Mucosa of gallbladder (tissue), 1 donor: ENCODE measurements at places on chromosomes 2 and 18. TPM values are rescaled to one million over a fixed set of nuclear protein-coding genes. Genes with fewer than 3 reads are reported as not detected.

- no peak for DNase-seq
These were observed 110.3 kb downstream of the TAF4B start for GRCh38 chr18:26336572-26336971.

- no peak for DNase-seq
These were observed 42.4 kb upstream of the ACKR3 start for GRCh38 chr2:236527159-236527630.

DNA sequence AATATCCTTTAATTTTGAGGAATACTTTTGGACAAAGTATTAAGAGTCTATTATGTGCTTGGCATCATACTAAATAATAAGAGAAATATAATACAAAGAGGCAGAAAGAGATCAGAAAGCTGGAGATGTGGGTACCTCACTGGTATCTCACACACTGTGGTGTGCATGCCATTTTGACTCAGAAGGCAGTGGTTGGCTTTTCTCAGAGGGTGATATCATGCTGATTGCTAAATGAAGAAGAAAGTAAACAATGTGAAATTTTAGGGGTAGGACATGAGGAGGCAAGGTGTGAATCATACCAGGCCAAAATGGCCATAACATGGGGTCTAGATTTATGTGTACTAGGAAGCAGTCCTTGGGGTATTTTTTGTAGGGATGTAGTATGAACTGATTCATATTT is 16.6 kb upstream of the SPOPL start:
- DNase-seq = no peak

GRCh38 chr2:203973000-203973399 is 36.4 kb downstream of the ICOS start:
- DNase-seq = no peak

GRCh38 chr2:232959139-232959538 is 53.9 kb downstream of the NGEF start:
- no peak for DNase-seq

- no peak for DNase-seq
These were observed 30.9 kb upstream of the OSBPL6 start for GRCh38 chr2:178163395-178163794.

DNA sequence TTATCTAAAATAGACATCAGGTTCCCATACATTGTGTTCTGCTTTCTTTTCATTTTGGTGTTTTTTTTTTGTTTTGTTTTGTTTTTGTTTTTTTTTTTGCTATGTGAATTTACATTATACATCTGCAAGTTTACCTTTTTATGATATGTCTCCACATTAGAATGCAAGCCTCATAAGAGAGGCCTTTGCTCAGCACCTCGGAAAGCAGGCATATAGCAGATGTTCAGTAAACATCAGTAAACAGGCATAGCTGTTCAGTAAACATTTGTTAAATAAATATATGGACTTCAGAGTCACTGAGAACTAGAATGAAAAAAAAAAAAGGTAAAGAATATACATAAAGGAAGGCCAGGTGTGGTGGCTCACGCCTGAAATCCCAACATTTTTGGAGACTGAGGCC is 405.3 kb downstream of the ERBB4 start:
- DNase-seq = no peak

- no peak for DNase-seq
These were observed 154.1 kb upstream of the KLHL29 start for GRCh38 chr2:23230885-23231284.

- DNase-seq = peak; percentile 18
These were observed at the start of gene FKBP1B for GRCh38 chr2:24049485-24050021. FKBP1B (plus strand) TSS chr2:24049741; CDS start chr2:24049850, 109 bp downstream.

GRCh38 chr18:55390898-55391297 is 197.1 kb downstream of the TCF4 start:
- no peak for DNase-seq

DNA sequence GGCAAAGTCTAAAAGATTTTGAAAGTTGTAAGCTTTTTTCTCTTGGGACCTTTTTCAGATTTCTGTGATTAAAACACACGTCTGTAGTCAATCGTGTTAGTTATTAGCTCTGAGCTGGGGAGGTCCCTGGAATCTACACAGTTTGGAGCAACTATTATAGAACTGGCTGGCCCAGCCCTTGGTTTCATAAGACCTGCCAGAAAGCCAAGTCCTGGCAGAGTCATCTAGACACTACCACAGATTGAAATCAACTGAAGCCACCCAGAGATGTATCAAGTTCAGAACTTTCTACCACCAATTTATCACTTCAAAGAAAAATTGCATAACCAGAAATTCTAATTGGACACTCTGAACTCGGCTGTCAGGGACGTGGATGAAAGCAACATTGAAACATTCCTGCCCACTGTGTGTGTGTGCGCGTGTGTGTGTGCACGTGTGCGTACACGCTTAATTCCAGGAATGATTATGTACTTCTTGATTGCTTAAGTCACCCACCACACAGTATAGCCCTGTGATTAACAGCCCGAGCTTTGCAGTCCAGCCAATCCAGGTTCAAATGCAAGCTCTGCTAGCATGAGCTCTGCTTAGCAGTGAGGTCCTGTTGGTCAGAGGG is 126.3 kb downstream of the TPGS2 start:
- DNase-seq = no peak

DNA sequence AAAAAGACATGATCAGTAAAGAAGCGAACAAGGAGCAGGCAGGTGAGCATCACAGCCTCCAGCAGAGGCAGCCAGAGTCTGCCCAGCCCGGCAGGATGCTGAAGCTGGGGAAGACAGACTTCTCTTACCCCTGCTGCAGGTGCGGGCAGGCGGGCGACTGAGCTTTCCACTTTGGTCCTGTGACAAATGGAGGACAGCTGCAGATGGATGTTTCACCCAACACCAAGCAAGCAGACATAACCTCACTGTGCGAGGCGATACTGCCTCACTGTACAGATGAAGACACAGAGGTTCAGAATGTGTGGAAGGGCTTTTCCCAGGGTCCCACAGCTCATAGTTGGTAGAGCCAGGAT is 251.0 kb downstream of the AFF3 start:
- no peak for DNase-seq

GRCh38 chr18:69680123-69680522 is 267.6 kb downstream of the CD226 start:
- no peak for DNase-seq

DNA sequence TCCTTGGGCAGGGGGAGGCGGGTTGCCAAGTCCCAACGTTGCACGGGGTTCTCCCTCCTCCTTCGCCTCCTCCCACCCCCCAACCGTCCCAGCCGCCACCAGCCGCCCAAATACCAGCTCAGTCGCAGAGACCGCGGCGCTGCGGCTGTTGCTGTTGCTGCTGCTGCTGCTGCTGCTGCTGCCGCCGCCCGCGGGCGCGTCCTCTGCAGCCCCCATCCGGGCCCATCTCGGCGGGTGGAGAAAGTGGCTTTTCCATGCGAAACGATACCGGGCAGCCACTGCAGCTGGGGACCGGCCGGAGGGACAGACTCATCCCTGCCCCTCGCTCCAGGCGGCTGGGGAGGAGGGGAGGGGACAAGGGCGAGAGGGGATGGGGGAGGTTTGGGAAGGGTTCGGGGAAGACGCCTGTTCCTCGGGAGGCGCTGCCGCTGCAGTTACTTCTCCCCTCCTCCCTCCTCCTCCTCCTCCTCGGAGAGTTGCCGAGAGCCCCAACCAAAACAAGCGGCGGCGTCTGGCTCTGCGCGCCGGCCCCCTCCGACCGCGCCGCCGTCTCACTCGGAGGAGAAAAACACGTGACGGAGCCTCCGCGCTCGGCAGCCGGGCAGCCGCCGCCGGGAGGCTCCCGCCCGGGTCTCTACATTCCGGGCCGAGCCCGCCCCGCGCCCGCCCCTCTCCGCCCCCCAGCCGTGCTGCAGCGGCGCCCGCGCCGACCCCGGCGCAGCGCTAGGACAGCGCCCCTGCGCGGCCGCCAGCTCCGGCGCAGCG is at the start of gene IRS1:
TSS of gene IRS1 (minus strand) at position 610 of the 765 bp plus-strand sequence. CDS start 1,082 bp downstream, outside the sequence.
- DNase-seq = peak; percentile 75

DNA sequence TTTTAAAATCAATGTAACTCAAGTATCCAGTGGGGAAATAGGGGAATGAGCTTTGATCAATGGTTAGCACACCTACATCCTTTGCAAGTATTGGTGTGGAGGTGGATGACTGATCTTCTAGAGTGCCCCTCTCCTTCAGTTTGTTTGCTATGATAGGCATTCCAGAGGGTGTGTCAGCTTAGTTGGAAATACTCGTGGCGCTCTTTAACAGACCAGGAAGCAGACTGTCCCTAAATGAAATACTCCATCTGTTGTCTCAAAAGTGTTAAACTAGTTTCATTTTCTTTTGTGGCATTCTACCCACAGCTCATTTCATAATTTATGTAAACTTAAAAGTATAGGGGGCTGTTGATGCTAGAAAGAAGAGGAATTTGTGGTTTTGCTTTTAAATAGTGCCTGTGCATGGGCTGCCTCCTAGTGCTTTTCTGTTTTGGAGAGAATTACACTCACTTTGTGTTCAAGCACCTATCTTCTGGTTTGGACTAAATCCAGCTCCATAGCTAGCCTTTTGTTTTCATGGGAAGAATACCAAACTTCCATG is 66.2 kb downstream of the STAT1 start:
- no peak for DNase-seq

DNA sequence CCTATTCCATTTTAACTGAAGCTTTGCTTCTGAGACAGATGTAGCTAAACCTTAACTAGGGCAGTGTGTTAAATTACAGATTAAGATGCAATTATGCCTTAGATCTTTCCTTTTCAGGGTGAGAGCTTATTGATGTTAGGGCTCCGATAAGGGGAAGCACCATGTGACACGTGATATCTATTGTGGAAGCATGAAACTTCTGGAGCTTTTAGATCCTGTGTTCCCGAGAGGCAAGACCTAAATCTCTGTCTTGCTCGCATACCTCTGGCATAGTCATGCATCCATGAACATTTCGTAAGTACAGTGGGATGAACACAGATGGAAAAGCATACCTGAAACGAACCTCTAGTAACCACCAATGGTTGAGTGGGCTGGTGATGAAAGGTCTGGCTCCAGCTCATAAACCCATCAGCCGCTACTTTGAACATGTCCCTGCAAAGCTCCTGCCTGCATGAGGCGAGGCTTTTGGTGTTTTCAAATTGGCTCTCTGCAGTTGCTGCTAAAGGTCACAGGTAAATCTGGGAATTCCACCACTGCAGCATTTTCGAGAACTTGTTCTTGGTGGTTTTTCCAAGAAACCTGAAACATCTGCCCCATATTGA is 3.7 kb upstream of the NRP2 start:
- no peak for DNase-seq

GRCh38 chr18:75261430-75262223 is 51.0 kb downstream of the TSHZ1 start:
- DNase-seq = no peak

- no peak for DNase-seq
These were observed 81.0 kb downstream of the NDUFA10 start for GRCh38 chr2:239943991-239944631.

GRCh38 chr2:228063558-228063957 is 117.9 kb downstream of the SPHKAP start:
- DNase-seq = no peak

DNA sequence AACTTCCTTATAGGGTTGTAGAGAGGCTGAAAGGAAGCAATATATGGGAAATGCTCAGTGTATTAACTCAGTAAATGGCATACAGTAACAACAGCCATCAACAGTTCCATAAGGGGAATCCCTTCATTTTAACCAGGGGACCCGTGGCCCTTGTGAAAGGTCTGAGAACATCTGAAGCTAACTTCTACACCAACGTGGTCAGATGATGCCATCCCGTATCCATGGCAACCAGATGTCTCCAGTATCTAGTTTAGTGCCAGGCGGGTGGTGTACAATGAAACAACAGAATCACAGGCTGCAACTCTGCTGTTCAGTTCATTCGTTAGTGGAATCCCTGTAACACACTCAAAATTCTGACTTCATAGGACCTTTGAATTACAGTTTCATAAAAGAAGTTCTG is 162.3 kb downstream of the TGIF1 start:
- DNase-seq = no peak

- DNase-seq = no peak
These were observed 25.7 kb upstream of the MSGN1 start for GRCh38 chr2:17790536-17790935.

GRCh38 chr2:159272156-159272555 is 14.3 kb downstream of the WDSUB1 start:
- no peak for DNase-seq

- no peak for DNase-seq
These were observed 86.2 kb downstream of the COPS8 start for GRCh38 chr2:237171881-237172280.

GRCh38 chr2:156423674-156424282 is 12.4 kb upstream of the GPD2 start:
- peak; percentile 33 for DNase-seq

DNA sequence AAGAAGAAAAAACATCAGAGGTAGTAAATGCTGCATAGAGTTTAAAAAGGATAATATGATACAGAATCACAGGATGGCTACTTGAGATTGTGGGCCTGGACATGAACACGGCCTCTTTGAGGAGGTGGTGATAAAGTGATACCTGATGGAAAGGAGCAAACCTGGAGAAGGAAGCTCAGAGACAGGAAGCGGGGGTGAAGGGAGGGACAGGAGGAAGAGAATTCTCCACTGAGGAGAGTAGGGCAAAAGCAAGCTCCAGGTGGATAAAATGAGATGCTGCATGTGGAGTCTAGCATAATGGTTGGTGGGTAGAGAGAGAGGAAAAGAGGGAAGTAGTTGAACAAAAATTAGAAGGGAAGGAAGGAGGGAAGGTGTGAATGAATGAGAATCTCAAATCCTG is 77.0 kb upstream of the GALNT3 start:
- no peak for DNase-seq

DNA sequence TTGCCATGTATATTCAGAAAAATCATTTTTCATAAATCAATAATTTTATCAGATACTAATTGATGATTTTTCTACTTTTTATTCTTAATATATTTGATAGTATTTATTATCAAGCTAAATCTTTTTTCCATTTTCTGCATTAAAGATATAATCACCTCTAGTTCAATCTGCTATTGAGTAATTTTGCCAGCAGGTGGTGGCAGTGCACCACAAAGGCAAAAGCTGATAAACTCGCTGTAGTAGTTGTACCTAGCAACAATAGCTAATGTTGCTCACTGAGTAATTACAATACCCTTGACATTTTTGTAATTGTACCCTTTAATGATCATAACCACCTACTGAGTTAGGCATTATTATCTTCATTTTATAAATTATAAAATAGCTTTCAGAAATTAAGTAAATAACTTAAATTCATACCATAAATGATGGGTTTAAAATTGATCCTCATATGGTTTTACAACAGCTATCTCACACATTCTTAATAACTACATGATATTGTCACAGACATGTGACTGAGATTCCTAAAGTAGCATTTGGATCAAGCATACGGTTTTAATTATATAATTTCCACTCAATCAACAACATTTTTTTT is 52.0 kb upstream of the CALCRL start:
- peak; percentile 66 for DNase-seq

The VAMP5 gene
- total RNA-seq = 48.8 TPM

The APCDD1 gene
- total RNA-seq = 170 TPM

The CDK15 gene
- total RNA-seq = 3.1 TPM

The FAM237A gene
- not detected for total RNA-seq

The TMEM198 gene
- total RNA-seq = 4.4 TPM

The MTIF2 gene
- 22.8 TPM for total RNA-seq

The BCL11A gene
- 21.3 TPM for total RNA-seq

The ABCG8 gene
- 2.6 TPM for total RNA-seq

The ACMSD gene
- total RNA-seq = 47.0 TPM

The BMP10 gene
- total RNA-seq = not detected

The GAL3ST2 gene
- 26.4 TPM for total RNA-seq

The C2orf78 gene
- total RNA-seq = not detected

The CD302 gene
- 34.6 TPM for total RNA-seq

The CCDC93 gene
- 34.6 TPM for total RNA-seq
